ENCODE measurements at places on chromosomes 1 and 21. TPM values are rescaled to one million over a fixed set of nuclear protein-coding genes. Genes with fewer than 3 reads are reported as not detected.

Gene NPR1
- total RNA-seq = not detected

Gene GJB5
- not detected for total RNA-seq

Gene EVA1C
- total RNA-seq = 4.8 TPM

DNA sequence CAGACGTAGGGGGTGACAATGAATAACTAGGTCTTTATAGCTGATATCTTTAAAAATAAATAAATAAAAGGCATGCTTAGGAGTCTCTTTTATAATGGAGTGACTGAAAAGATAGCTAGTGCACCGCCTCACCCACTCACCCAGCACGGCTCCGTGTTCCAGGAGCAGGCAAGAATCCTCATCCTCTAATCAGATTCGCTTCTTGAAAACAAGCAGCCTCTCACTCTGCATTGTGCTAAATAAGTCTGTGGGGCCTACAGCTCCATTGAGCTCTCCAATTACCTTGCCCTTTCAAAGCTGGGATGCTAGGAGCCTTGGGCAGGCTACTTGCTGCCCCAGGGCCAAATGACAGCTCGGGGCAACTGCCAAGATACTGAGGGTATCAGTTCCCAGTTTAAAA, 91.5 kb downstream of the TIAM1 start:
- no peak for DNase-seq

DNA sequence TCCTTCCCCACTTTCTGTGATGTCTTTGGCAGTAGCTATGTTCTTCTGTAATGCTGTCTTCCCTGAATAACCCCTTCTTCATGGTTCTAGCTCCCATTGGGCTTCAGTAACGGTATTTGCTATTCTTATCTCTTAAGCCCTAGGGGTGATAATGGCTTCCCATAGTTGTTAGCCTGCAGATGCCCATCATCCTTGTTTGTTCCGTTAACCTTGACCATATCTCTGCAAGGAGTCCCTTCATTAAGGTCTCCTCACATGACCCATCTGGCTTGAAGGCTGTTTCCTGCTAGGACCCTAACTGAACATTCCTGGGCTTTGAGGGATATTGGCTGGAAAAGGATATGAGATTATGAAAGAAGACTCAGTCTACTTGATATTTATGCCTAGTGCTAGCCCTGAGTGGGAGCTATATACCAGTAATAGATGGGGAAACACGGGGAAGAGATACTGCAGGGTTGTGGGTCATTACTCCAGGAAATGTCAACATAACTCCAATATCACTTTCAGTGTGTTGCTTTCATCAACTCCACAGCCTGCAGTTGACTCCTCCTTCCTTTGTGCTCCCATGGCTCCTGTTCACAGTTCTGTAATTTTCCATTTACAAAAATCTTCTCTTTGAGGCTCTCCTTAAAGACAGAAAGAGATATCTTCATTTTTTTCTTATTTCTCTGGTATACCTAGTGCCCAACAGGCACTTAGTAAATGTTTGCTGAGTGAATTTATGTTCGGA, 2.5 kb downstream of the MR1 start:
- no peak for DNase-seq

- DNase-seq = peak; percentile 54
These were observed 289.8 kb downstream of the NTNG1 start for GRCh38 chr1:107430540-107431228.

- DNase-seq = no peak
These were observed 22.1 kb upstream of the DISP1 start for GRCh38 chr1:222792744-222793143.

DNA sequence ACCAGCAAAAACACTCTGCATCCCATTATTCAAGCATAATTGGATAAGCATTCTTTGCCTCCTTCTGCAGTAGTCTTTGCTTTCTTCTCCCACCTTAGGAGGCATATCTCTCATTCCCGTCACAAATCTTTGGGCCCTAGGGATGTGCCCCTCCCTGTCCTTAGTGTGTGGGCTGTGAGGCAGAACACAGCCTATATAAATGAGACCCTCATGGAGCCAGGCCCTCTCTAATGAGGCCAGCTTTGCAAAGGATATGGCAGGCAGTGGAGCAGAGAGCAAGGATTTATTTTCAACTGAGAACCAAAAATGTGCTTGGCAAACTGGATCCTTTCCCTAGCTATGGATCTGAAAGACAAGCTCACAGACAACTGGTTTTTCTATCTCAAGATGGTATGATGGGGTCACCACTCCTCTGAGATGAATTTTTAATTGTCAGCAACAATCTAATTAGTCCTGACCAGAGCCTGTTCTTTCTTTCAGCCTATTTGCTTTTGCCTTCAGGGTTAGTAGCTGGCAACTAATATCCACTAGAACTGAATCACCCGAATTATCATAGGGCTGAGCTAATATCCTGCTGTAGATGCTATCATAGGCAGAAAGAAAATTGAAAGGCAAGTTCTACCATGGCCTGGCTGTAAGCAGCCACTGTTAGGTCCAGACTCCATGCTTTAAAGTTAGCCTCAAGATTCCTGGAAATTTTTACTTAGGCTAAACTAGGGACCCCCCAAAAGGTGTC, 134.2 kb downstream of the SYT2 start:
- DNase-seq = no peak

- no peak for DNase-seq
These were observed 25.0 kb upstream of the DISP3 start for GRCh38 chr1:11453742-11454491.

DNA sequence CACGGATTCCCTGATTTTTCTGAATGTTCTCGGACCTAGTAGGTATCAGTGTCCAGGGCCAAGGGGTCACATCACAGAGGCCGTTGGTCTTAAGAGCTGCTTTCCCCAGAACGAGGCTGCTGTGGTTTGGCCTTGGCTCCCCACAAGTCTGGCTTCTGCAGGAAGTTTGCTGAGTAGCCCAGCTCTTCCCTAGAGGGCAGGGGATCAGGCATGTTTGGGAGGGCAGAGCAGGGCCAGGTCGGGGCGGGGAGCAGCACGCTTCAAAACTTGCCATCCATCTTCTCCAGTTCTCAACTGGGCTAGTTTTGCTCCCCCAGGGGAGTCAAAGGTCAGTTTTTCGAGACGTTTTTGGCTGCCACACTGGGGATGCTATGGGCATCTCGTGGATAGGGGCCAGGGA, 37.0 kb downstream of the MAN1C1 start:
- DNase-seq = no peak

DNA sequence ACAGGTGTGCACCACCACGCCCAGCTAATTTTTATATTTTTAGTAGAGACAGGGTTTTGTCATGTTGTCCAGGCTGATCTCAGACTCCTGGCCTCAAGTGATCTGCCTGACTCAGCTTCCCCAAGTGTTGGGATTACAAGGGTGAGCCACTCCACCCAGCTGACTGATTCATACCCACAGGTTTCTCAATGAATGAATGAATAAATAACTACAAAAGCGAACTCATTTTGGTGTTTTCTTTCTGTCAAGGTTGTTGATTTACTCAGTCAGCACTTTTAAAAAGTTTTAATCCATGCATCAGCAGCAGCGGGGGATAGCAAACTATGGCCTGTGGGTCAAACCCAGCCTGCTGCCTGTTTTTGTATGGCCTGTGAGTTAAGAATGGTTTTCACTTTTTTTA, 217.5 kb downstream of the FAF1 start:
- DNase-seq = no peak
